EL (cell line): ENCODE measurements at places on chromosomes 4 and X.

- DNase-seq, result no peak
Observed at GRCh38 chr4:79223993-79224776, 101.7 kb downstream of the NAA11 start.

DNA sequence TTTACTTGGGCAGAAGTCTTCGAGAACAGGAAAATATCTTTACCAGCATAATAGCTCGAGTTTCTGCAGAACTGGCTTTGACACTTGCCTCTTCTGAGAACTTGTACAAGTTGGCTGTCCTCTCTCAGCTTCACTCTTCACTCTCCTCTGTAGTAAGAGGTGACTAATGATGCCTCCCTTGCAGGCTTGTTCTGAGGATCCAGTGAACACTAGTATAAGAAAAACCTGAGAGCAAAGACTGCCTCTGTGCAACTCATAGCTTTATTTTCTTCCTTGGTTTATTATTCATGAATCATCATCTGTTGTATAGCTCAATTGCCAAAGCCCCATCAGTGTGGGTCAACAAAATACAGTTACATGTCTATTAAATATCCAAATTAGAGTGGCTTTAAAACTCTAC lies 266.7 kb upstream of the CLNK start:
- no peak for DNase-seq

DNA sequence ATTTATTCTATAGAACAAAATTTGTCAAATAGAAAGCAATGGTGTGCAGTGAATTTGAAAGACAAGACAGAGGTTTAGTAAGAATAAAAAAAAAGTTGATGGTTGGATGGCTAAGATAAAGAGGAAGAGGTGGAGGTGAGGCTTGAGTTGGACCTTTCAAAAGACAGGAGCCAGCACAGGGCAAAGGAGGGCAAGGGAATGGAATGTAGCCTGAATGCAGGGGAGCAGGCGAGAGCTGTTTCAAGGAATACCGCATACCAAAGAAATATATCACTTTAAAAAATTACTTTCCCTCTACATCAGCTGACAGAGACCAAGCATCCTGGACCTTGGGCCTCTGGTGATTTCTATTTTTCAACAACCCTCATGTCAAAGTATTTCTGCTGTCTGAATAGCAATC lies 38.0 kb upstream of the CXXC4 start:
- DNase-seq, result no peak

DNA sequence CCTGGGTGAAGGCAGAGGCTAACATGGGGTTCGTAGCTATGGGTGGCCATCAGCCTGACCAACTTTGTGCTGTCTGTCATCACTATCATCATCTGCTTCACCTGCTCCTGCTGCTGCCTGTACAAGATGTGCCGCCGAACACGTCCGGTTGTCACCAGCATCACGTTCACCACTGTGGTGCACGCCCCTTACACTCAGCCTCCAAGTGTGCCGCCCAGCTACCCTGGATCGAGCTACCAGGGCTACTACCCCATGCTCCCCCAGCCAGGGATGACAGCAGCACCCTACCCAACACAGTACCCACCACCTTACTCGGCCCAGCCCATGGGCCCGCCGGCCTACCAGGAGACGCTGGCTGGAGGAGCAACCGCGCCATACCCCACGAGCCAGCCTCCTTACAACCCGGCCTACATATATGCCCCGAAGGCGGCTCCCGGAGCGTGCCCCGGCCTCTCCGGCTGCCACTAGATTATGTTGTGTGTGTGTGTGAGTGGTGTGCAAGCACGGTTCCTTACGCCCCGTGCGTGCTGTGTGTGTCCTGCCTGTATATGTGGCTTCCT lies 238.1 kb upstream of the ZCCHC13 start:
- no peak for DNase-seq

GRCh38 chr4:54152846-54153600 lies 53.1 kb downstream of the GSX2 start:
- DNase-seq, result peak; percentile 84

DNA sequence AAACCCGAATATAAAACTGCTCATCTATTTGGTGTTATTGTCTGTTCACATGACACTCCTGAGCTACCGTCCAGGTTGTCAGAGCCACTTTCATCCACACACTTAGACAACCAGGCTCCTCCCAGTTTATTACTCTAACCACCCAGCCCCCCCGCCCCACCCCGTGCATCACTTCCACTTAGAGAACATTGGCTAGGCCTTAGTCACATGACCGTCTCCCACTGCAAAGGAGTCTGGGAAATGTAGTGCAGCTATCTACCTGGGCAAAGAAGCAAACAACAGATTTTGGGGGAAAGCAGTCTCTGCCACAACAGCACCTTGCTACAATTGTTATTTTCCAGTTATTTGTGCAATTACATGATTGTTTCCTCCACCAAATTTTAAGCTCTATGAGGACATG lies 57.6 kb upstream of the RBPJ start:
- no peak for DNase-seq

GRCh38 chr4:143189528-143189927 lies 4.8 kb downstream of the USP38 start:
- no peak for DNase-seq

DNA sequence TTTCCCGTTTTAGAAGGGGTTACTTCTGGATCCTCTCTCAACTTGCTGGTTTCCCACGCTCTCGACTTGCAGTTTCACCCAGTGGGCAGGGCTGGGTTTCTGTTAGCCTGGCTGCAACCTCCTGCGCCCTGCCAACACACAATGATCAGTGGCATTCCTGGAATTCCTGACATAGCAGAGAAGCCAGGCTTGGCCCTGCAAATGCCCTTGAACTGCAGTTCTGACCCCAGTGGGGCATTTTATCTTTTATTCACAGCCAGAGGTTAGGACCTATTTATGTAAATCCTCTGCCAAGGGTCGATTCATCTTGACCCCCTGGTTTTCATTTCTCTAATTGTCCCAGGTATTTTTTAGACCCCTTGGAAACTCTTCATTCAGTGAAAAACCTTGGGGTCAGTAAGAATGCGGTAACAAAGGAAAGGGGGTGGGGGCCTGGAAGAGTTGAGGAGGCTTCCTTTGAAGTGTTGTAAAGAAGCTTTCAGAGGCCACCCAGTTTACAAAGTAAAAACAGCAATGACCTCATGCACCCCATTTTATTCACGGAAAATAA lies 217.6 kb downstream of the ZNF674 start:
- peak; percentile 75 for DNase-seq

GRCh38 chr4:100739426-100739825 lies 221.6 kb upstream of the EMCN start:
- no peak for DNase-seq

- DNase-seq, result peak; percentile 48
Observed at GRCh38 chrX:151753313-151754046, 18.9 kb downstream of the CNGA2 start.

GRCh38 chrX:19639056-19639455 lies 123.7 kb upstream of the MAP3K15 start:
- DNase-seq, result no peak

GRCh38 chrX:74270393-74270792 lies 33.6 kb upstream of the ZCCHC13 start:
- no peak for DNase-seq

DNA sequence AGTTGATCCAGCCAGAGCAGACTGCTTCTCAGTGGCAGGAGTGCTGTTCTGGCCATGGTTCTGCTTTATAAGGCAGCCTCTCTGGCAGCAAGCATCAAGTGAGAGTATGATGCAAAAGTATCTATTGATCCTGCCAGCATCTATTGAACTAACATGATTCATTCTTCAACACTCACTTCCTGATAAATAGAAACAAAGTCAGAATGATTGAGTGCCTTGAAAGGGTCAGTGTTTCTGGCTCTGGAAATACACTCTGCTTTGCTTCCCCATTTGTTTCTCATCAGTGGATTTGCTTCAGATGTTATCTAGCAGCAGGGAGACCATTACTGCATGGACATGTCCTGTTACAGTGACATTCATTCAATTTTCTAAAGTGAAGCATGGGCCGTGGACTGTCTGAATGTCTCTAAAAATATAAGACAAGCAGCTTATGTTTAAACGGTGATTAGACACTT lies 66.2 kb upstream of the FRAS1 start:
- no peak for DNase-seq

GRCh38 chr4:55468724-55469123 lies 73.0 kb downstream of the TMEM165 start:
- peak; percentile 78 for DNase-seq

DNA sequence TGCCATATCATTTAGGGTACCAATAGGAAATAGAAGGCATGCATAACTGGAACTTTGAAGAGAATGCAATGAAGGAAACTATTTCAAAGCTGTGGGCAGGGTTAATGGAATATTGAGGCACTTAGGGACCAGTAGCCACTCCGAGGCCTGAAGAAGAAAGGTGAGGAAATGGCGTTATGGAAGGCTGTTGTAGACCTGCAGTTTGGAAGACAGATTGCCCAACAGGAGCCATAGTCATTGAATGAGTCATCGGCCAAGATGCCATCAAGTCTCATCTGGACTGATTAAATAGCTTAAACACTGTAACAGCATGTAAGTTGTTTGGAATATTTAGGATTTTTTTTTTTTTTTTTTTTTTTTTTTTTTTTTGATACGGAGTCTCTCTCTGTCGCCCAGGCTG lies 11.6 kb downstream of the CXCL13 start:
- peak; percentile 39 for DNase-seq

GRCh38 chrX:132967049-132967448 lies 8.6 kb upstream of the HS6ST2 start:
- no peak for DNase-seq

- DNase-seq, result no peak
Observed at GRCh38 chrX:38870361-38870895, 69.2 kb downstream of the MID1IP1 start.

GRCh38 chr4:43331226-43332051 lies 438.9 kb downstream of the GRXCR1 start:
- peak; percentile 1 for DNase-seq

- DNase-seq, result peak; percentile 56
Observed at GRCh38 chrX:65537229-65537628, 2.6 kb upstream of the LAS1L start.

DNA sequence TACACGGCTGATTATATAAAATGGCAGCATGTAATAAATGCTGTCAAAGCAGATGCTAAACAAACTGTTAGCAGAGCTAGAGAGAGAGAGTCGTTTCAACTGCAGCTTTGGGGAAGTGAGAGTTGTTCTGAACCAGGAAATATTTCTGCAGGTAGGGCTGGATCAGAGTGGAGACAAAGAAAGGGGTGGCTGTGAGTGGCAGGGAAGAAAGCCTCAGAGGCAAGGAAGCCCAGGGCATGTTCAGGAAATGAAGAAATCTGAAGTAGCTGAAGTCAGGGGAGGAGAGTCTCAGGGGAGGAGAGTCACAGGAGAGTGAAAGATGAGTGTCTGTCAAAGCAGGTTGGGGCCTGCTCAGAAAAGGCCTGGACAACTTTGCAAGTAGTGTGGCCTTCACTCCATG lies 48.4 kb upstream of the RPS6KA3 start:
- DNase-seq, result no peak

DNA sequence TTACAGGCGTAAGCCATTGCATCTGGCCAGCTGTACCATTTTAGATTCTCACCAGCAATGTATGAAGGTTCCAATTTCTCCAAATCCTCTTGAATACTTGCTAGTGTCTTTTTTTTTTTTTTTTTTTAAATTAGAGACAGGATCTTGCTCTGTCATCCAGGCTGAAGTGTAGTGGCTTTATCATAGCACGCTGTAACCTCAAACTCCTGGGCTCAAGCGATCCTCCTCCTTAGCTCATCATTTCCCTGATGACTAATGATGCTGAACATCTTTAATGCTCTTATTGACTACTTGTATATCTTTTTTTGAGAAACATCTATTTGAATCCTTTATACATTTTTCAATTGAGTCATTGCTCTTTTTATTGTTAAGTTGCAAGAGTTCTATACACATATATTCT lies 40.3 kb downstream of the HDAC8 start:
- peak; percentile 35 for DNase-seq

- DNase-seq, result no peak
Observed at GRCh38 chrX:71669492-71669891, 2.1 kb downstream of the LOC101059915 start.

DNA sequence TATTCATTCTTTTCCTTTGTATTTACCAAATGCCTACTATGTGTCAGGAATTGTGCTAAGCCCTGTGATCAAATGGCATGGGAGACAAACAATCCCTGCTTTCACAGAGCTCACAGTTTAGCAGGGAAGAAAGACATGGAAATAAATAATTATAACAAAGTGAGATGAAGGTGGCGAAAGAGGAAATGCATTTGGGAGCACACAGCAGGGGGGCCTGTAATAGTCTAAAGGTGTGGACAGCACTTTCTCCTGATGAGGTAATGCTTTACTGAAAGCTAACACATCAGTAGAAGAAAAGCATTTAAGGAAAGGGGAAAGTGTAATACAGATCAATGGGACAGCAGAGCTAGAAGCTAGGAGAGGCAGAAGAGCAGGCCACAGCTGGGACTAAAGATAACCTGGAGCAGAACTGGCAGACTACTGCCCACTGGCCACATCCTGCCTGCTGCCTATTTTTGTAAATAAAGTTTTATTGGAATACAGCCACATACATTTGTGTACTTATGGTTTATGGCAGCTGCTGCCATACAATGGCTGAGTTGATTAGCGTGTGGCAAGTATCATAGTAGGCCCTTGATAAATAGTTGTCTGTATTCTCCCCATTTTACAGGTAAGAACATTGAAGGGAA lies 67.1 kb upstream of the TAPT1 start:
- no peak for DNase-seq

GRCh38 chr4:120699354-120699753 lies 223.2 kb downstream of the PRDM5 start:
- no peak for DNase-seq

GRCh38 chr4:166527500-166527899 lies 654.5 kb downstream of the TLL1 start:
- DNase-seq, result peak; percentile 56
